Vagina (tissue), 2 donors: ENCODE measurements at places on chromosomes 3 and 15. TPM values are rescaled to one million over a fixed set of nuclear protein-coding genes. Genes with fewer than 3 reads are reported as not detected.

Gene CTDSPL
- 28.0 TPM for total RNA-seq

Gene NFKBIZ
- total RNA-seq = 136 TPM

Gene MPI
- 43.2 TPM for total RNA-seq

Gene LTK
- 1.5 TPM for total RNA-seq

Gene DNAH12
- total RNA-seq = 0.25 TPM

DNA sequence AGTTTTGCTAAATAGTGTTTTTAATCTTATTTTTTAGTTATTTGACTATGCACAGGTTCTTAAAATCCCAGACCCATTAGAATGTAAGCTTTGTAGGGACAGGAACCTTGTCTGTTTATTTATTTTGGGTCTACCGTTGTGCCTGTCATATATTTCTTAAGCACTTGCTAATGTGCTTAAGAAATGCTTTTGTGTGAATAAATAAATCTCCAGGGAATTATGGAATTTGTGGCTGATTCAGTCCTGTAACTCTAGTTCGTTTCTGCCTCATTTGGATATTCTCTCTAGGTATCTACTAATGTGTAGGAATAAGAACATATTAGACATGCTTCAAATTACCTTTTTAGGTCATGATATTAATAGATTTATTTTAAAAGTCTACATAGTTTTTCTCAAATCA is 161.6 kb downstream of the LPP start:
- no peak for DNase-seq

DNA sequence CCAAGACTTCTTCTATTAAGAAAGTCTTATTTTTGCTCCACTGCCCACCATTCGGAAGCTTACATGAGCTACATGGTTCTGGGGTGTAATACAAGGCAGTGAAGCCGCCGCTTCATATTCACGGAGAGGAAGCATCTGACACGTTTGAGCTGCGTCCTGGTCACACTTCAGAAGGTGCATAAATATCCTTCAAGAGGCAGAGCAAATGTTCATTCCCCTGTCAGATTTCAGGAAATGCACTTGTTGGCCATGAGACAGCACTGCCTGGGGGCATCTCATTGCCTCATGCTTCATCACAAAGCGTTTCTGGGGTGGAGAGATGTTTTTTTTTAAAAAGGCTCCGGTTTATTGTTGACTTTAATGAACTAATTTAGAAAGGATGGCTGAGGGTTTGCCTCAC is 119.9 kb downstream of the CADPS start:
- no peak for DNase-seq

- no peak for DNase-seq
Measured at GRCh38 chr3:48623851-48624547, 2.4 kb upstream of the TMEM89 start.

- DNase-seq = no peak
Measured at GRCh38 chr15:74664028-74664616, 31.7 kb downstream of the EDC3 start.

DNA sequence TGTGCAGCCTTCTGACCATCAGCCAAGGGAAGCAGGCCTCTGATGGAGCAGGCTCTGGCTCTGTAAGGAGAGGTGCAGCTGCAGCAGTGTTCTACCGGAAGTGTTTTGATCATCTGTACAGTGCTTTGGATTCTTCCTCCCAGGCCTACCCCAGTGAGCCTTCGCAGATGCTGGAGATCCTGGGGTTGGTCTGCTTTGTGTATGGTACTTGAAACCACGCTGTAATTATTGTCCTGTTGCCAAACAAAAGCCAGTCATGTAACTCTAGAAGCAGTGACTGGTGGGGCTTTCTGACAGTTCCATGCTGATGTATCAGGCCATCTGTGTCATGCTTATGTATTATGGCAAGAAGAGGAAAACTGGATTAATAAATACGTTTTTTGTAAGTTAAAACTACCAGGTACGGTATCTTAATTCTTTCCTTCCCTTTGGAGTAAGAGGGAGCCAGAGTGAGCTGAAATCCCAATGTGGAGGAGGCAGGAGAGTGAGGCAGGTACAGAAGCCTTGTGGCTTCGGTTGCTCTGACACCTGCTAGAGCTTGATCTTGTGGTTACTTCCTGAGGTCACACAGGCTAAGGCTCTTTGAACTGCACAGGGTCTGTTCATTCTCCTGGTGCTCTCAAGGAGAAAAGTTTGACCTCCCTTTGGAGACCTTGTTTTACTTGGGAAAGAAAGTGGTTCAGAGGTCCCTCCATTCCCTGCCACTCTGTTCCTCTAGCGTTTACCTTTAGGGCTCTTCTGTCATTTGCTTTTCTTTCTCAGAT is 3.7 kb downstream of the TMEM42 start:
- no peak for DNase-seq

DNA sequence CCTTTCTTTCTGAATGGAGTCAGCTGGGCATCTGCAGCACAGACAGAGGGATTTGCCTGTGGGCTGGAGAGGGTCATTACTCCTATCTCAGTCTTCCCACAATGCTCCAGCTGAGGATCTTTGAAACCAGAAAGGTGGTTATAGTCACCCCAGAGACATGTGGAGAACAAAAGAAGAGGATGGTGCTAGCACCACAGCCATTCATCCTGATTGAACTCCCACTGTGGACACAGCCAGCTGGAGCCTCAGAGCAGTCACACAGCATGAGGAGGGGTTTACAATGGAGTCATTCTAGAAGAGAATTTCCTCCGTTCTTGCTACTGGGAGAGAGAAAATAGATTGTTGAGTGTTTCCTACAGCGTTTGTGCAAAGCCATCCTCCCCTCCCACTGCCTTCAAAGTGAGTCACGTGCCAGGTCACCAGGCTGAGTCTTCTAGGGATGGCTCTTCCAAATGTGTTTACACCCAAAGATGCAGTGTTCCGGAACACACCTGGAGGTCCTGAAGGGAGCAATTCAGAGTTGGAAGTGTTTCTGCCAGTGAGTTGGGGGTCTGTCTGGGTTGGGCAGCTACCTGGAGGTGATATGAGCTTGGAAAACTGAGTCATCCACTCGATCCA is 18.9 kb upstream of the GREM1 start:
- DNase-seq = no peak

GRCh38 chr15:67174864-67175573 is 79.4 kb downstream of the AAGAB start:
- DNase-seq = no peak

GRCh38 chr15:58495891-58496408 is 64.2 kb downstream of the LIPC start:
- DNase-seq = no peak

DNA sequence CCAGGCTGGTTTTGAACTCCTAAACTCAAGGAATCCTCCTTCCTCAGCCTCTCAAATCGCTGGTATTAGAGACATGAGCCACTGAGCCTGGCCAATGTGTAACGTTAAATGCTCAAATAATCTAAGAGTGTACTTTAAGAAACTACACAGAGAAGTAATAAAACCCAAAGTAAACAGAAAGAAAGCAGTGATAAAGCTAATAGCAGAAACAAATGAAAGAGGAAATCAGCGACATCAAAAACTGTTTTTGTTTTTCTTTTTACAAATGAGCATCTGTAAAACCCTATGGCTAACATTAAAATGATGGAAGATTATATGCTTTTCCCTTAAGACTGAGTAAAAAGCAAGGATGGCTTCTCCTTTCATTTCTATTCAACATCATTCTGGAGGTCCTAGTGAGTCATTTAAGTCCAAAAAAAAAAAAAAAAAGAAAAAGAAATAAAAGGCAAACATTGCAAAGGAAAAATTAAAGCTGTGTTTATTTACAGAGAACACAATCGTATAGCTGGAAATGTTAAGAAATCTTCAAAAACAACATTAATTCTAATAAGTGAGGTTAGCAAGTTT is 36.8 kb upstream of the FNDC3B start:
- no peak for DNase-seq

DNA sequence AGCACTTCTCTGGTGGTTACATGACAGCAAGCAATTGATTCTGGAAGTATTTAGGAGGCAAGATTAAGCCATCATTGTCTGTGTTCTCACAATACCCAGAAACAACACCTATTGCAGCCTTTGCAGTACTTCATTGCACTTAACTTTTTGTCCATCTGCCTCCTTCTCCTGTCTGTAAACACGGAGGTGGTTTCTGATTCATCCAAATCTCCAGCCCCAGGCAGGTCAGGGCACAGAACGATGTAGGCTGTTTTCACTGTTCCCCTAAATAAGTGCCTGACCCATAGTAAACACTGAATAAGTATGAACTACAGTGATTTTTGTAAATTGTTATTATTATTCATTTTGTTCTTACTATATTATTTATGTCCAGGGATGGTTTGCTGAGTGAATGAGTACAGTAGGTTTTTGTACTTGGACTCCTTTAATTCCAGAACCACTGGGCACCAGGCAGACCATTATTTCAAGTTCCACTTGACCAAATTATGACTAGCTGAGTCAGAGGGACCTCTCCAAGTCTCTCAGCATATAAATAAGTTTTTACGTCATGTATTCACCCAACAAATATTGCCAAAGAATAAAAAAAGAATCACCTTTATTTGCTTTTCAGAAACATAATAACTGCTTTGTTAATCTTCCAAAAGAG is 283.3 kb upstream of the TRIM42 start:
- no peak for DNase-seq

- no peak for DNase-seq
Measured at GRCh38 chr15:59492389-59493377, 54.7 kb downstream of the FAM81A start.

- DNase-seq = no peak
Measured at GRCh38 chr3:99570061-99570460, 68.3 kb upstream of the COL8A1 start.

GRCh38 chr3:140250945-140251344 is 316.0 kb downstream of the CLSTN2 start:
- DNase-seq = no peak

DNA sequence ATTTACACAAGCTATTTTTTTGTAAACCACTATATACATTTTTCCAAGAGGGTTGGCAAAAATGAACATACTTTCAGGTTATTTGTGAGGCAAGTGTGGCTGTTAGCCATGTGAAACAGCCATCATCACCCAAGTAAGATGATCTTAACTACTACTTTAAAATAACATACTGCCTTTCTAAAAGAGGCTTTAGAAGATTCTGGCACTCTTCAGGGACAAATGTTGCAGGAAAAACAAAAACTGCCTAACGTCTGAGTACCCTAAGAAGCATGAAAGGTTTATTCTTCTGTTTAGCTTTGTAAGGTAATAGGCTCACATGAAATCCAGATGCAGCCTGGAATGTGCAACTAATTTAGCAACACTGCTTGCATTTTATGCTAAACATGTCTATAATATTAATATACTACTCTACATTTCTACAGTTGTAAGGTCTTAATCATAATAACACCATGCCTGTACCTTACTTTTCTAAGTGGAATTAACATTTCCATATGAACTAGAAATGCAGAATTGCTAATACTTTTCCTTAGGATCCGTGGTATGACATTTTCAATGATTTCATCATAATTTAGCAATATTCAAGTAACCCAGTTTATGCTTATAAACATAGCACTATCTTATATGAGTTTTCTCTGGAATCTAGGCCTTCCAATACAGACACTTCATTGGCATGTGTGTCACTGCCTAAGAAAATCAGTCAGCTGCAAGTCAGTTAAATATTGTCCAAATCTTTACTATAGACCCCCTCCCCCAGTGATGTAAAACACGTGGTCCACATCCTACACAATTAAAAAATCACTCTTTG is 4.5 kb upstream of the LSAMP start:
- DNase-seq = no peak

GRCh38 chr3:157858821-157859220 is 247.4 kb downstream of the SHOX2 start:
- DNase-seq = no peak

DNA sequence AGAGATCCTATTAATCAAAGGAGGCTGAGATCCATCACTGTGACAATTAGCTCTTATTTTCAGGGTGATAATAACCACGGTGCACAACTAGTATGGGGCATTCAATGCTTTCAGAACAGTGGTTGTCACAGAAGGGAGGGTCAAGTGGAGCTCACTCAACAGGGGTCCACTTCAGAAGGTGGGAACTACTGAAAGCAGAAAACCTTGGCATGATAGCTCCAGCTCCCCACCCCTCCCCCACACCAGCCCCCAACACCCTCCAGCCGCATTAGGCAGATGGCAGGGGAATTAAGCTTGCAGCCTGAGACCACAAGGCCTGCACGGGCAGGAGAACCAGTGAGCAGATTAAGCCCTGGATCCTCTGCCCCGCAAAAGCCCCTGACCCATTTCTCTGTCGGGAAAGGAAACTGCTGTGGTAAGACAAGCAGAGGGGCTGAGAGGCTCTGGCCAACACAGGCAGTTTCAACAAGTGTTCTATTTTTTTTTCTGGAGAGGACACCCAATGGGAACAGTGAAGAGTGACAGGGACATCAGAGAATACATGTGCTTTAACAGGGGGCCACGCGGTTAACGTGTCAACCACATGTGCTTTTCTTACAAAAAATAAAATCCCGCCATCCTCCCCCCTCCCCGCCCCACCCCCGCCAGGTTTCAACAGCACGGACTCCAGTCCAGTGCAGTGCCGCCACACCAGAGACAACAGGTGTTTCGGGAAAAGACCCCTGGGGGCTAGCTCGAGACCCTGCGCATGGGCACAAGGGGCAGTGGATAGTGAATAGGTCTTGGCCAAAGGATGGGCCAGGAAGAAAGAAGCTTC is 997 bp downstream of the FYCO1 start:
- no peak for DNase-seq

- DNase-seq = no peak
Measured at GRCh38 chr3:118792191-118792590, 242.5 kb downstream of the IGSF11 start.

- DNase-seq = no peak
Measured at GRCh38 chr3:185151964-185152409, 873 bp downstream of the C3orf70 start.

DNA sequence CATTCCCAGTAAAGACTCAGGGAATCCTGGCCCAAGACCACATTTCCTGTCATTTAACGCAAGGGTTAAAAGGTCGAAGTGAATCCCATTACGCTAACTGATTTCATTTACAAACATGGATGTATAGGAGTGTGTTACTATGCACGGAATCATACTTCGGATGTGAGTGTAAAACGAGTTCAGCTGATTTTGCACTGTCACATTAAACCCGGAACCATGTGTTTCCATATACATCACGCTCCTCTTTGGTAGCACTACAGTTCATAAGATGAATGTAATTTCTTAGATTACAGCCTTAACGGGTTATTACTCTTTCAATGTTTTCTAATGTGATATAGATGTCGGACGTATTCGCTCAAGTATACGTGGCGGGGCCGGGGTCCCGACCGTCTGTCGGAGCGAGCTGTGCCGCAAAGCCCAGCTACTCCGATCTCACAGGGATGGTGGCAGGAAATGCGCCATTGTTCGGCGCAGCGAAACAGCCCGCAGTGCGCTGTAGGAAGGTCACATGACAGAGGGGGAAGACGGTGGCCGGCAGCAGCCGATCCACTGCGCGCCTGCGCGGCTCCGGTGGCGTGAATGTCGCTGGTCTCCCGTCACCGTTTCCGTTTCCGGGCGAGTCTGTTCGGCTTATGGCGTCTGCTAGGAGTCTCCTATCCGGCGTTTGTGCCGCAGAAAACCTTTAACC is 97.3 kb downstream of the NPAP1 start:
- DNase-seq = no peak
